Kidney epithelial cell (primary cell): ENCODE measurements at places on chromosomes 16 and 17. TPM values are rescaled to one million over a fixed set of nuclear protein-coding genes. Genes with fewer than 3 reads are reported as not detected.

DNA sequence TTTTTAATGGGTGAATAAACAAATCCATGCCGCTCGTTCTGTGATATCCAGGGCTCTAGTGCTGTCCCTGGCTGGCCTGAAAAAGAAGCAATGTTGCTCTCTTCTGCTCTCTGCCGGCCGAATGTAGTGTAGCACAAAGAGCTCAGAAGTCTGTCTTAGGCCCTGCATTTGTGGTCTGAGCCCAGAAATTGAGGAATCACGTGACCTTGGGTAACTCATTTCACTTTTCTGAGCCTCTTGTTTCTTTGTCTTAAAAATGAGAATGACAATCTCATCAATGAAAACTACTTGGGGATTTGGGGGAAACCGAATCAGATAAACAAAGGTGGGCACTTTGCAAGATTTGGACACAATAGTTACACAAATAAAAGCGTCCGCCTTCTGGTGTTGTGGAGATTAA lies 381.6 kb upstream of the ASIC2 start:
- peak; percentile 12 for DNase-seq

- DNase-seq, result peak; percentile 99
Measured at GRCh38 chr16:70715055-70715858, 29.4 kb upstream of the MTSS2 start.

Gene KCNJ16
- 4.1 and 4.7 TPM in 2 replicates for total RNA-seq

Gene NUP88
- 68.2 and 95.8 TPM in 2 replicates for total RNA-seq

Gene SOX9
- 65.9 and 80.0 TPM in 2 replicates for total RNA-seq

GRCh38 chr17:74624131-74624530 lies 593 bp upstream of the CD300E start:
- DNase-seq, result no peak

Gene IRX3
- total RNA-seq, result 3.2 and 4.1 TPM in 2 replicates

GRCh38 chr17:67675481-67675880 lies 42.3 kb upstream of the NOL11 start:
- no peak for DNase-seq

DNA sequence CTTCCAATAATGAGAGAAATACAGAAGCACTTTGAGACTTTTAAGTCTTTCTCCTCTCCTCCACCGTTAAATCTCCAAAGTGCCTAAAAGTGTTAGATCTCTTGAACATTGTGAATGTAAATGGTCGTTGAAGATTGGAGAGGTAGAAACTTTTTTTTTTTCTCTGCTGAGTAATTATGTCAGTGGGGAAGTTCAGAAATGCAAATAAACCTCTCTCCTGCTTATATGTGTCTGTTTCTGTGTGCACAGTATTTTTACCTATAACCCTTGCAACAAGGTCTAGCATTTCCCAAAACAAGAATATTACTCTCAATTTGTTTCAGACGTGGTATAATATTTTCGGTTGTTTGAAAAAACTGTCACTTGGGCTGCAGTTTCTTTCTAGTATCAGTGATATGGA lies 833.6 kb upstream of the CDH8 start:
- no peak for DNase-seq

DNA sequence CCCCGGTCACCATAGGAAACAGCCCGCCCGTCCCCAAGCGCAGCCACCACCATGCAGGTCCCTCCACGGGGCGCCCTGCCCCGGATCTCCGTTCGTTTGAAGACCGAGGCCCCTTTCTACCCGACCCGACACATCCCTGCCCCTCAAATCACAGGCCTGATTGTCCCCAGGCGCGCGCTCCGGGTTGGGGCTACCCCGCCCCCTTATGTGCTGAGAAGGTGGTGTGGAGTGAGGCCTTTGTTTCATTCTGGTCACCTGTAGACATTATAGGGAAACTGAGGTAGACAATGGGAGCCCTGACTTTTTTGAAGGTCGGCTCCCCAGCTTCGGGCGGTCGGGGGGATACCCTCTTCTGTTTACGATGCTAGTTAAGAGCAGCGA lies 763 bp upstream of the ACTG1 start:
- DNase-seq, result no peak

DNA sequence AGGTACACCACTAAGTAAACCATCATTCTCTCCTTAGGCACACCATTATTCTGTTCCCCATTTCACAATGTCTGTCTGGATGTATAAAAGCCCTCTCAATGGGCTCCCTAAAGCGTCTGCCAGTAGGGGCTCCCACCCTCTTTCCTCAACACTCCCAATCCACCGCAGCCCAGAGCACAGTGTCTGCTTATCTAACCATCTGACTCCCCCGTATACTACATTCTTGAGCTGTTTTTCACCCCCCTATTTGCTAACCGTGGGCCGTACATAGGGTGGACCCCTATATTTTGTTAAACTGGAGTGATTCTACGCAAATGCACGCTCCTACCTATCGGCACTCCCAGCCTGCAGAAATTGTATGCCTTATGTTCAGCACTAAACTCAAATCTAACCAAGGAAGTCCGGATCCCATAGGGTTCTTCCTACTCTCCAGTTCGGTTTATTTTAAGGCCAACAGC lies 685 bp upstream of the PSMD3 start:
- DNase-seq, result no peak

DNA sequence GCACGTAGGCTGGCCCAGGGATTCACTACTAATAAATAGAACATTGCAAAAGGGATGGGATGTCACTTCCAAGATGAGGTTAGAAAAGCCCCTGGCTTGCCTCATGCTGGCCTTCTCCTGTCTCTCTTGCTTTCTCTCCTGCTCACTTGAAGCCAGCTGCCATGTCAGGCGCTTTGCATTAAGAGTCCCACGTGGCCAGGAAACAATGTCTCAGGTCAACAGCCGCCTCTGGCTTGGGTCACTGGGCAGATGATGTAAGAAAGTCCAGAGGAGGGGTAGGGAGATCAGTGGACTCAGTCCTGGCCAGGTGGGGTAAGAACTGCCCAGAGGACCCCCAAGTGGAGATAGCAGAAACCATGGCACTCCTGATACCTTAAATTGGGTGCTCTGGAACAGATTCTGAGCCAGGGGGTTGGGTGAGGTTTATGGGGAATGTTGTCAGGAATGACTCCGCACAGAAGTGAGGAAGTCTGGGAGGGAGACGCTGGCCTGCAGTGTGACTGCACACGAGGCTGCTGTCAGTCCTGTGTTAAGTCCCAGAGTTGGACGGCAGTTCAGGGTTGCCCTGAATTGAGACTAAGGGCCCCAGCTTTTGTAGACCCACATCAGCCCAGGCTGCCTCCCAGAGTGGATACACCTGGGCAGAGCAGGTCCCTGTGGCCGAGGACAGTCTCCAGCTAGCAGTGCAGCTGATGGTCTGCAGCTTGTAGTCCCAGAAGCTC lies 17.7 kb downstream of the C16orf82 start:
- no peak for DNase-seq

GRCh38 chr16:6498858-6499257 lies 833.8 kb upstream of the RBFOX1 start:
- no peak for DNase-seq

Gene CDT1
- total RNA-seq, result 11.3 and 14.5 TPM in 2 replicates

Gene CNGB1
- total RNA-seq, result not detected in 2 replicates

- DNase-seq, result no peak
Measured at GRCh38 chr16:1772362-1772907, at the start of gene EME2. Gene EME2, plus strand, starts transcription at chr16:1772810. Its CDS starts 418 bp downstream, at chr16:1773228.

DNA sequence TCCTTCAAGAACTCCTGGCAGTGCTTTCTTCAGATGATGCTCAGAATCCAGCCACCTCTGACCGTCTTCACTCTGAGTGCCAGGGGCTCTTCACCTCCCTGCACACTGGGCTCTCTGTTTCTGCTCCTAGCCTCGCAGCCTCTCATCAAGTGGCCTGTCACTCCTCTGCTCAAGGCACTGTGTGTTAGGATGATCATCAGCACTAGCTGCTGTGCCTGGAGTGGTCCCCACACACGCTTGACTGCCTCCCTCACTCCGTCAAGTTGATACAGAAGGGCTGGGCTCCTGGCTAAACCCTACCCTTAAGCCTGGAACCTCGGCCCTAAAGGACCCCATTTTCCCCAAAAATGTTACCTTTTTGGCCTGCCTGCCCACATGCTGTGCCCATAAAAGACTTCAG lies 15.6 kb downstream of the KRT9 start:
- DNase-seq, result no peak

DNA sequence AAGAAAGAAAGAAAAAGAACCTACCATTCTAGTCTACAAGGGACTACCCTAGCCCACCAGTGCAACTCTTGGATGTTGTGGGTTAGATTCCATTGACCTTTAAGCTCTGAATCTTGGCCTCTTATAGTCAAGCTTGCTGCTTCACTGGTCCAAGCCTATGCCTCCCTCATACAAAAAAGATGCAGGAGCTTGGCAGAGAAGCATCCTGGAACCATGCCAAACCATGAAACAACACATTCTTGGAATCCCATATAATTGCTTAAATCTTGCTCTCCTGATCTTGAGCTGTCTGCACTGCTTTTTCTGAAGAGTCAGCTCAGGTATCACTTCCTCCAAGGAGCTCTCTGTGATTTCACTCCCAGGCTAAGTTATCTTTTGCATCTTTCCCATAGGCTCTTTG lies 117.9 kb upstream of the GPR139 start:
- DNase-seq, result no peak

Gene UBFD1
- total RNA-seq, result 135 and 170 TPM in 2 replicates

GRCh38 chr16:50202926-50203624 lies 50.0 kb downstream of the TENT4B start:
- peak; percentile 90 for DNase-seq

- DNase-seq, result no peak
Measured at GRCh38 chr16:85586380-85587104, 26.6 kb upstream of the GSE1 start.

Gene TMEM92
- 1.5 and 1.7 TPM in 2 replicates for total RNA-seq

DNA sequence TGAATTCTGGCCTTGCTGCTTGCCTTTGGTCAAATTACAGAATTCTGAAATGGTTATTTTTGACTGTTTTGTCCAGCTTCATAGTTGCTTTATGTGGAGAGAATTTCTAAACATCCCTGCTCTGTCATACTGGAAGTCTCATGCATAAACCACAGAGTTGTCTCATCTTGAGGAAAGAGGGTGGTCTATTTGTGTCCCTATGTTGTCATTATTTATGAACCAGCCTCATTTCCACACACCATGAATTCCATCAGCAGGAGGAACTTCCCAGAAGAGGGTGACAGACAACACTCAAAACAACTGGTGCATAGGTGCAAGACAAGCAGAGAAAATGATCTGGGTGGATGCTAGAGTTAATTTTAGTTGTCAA lies 525.8 kb upstream of the GOT2 start:
- no peak for DNase-seq

- no peak for DNase-seq
Measured at GRCh38 chr17:45775148-45775547, 9.0 kb upstream of the CRHR1 start.

Gene SPEM2
- total RNA-seq, result not detected in 2 replicates

DNA sequence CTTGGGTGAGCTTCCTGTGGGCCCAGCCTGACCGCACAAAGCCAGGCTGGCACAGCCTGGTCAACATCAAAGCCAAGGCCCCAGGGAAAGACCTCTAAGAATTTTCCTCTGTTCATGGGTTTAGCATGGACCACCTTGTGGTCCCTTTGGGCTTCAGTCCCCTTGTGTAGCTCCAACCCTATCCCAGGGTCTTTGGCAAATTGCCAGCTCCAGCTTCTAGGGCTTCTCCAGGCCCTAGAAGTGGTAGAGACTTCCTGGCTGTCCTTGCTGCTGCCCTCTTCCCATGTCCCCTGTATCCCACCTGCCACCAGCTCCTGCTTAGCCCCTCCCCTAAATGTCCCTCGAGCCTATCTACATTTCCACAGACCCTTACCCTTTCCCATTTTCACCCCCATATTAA lies 9.7 kb upstream of the ITGA3 start:
- DNase-seq, result no peak

Gene TCAP
- 0.55 and 0.84 TPM in 2 replicates for total RNA-seq

- DNase-seq, result no peak
Measured at GRCh38 chr16:67862623-67863583, 9.9 kb upstream of the EDC4 start.

DNA sequence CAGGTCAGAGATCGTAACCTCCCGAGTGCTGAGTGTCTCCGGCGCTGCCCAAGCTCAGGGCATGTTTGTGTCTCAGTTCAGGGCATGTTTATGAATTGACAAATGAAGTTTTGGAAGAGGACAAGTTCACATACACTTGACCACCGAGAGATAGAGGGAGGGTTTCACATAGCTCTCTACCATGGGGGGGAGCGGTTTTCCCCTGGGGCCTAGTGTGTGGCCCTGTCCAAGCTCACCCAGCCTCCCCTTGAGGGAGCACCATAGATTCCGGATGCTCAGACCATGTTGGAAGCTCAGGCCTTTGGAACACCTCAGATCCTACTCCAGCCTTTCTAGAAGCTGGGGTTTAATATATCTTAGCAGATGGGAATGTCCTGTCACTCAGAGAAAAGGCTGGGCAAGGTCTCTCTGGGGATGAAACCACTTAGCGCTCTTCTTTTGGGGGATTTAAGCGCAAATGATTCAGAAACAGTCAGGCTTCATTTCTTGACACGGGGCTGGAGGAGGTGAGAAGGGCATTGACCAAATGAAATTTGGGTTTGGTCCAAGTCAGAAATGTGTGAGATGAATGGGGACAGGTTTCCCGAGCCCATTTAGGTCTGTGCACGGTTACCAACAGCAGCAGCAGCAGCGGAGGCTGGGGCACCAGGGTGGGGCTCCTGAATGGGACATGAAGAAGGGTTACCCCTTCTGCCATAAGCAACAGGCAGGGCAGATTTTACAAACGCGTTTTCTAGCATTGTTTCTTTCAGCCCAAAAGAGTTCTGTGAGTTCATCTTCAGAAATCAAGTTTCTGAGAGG lies 96.6 kb downstream of the METRNL start:
- DNase-seq, result no peak

Gene SYT17
- total RNA-seq, result 0.62 and 0.63 TPM in 2 replicates

- no peak for DNase-seq
Measured at GRCh38 chr16:12311877-12312276, 335.3 kb downstream of the SNX29 start.

DNA sequence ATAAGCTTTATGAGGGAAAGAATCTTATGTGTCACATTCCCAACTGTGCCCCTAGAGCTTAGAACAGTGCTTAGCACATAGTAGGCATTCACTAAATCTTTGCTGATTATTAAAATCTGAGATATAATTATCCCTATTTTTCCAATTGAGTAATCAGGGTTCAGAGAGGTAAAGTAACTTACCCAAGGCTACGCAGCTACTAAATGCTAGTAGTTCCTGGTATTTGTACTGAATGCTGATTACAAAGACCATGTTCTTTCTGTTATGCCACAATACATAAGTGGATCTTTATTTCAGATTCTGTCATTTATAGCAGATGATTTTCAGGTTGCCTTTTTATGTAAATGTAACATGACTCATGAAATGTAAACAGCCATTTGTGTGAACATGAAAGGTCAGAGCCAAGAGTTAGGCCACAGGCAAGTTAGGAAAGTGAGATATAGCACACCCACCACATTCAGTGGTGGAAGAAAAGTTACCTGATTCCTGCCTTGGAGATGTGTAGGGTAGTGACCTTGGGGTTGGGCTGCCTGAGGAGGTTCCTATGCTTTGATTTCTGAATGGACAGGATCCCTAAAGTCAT lies 77.2 kb downstream of the FTO start:
- no peak for DNase-seq

- DNase-seq, result no peak
Measured at GRCh38 chr16:87297918-87298631, 19.1 kb downstream of the C16orf95 start.
